ENCODE measurements at places on chromosomes 6 and 20. TPM values are rescaled to one million over a fixed set of nuclear protein-coding genes. Genes with fewer than 3 reads are reported as not detected.

- DNase-seq = peak; percentile 70
These were observed 332 bp downstream of the GRIK2 start for GRCh38 chr6:101393829-101394251.

DNA sequence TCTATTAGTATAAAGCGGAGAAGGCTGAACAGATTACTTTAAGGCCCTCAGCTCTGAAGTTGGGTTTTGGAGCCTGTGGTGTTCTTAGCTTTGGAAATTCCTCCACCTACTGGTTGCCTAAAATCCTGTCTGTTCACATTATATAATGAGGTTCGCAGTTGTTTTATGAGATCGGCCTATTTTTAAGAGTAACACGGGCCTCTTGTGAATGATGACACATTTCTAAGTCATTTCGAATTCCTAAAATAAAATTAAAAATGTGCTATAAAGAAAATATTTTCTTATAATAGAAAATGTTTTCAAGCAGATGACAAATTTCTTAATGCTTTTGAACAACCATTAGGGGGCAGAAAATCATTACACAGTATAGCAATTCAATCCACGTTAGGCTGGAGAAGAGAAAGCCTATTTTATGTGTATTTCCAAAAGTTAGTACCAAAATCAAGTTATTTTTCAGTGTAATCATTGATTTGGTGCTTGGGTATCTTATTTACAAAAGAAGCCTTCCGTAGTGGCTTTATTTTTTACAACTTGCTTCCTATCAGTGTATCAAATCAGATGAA, 15.8 kb upstream of the FAM8A1 start:
- DNase-seq = peak; percentile 89

DNA sequence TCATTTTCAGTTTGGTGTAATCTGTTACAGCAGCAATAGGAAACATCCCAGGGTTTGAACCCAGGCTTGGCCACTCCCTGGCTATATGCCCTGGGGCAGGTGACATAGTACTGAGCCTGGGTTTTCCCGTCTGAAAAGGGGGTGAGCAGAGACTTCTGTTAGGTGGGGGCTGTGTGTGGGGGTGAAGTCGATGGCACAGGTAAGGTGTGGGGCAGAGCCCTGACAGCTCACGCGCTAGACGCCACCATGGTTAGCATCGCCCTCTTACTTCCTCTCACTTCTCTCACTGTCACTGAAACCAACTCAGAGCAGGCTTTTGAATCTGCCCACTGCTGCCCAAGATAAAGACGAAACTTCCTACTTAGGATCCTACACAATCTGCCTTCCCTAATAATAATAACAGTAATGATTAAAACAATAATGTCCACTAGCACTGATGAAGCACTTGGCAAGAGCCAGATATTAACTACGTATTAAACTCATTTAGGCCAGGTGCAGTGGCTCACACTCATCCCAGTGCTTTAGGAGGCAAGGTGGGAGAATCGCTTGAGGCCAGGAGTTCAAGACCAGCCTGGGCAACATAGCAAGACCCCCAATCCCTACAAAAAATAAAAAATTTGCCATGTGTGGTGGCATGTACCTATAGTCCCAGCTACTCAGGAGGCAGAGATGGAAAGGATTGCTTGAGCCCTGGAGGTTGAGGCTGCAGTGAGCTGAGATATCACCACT, 117.9 kb upstream of the PTPN1 start:
- DNase-seq = no peak

- DNase-seq = no peak
These were observed 1262.5 kb upstream of the CITED2 start for GRCh38 chr6:140636908-140637402.

GRCh38 chr6:30357678-30358540, 13.0 kb downstream of the RPP21 start:
- peak; percentile 70 for DNase-seq

GRCh38 chr6:4295058-4295782, 159.8 kb upstream of the ECI2 start:
- DNase-seq = no peak

The LAMA4 gene
- total RNA-seq = 65.7 TPM

The PROCR gene
- 3.5 TPM for total RNA-seq

DNA sequence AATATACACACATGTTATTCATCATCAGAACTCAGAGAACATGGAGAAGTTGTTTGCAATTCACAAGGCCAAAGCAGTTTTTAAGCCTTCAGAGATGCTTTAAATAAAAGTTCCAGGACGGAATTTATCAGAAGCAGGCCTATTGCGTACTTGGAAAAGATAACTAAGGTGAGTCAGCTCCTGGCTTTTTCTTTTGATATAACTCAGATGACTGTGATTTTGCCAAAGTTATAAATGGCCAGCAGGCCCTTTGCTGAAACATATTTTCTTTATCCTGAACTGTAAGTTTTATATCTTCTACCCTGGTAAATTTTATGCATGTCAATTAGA, 55.0 kb upstream of the PLCB1 start:
- DNase-seq = no peak

- DNase-seq = no peak
These were observed 84.1 kb downstream of the TNFAIP3 start for GRCh38 chr6:137951064-137951597.

The TMX4 gene
- 22.6 TPM for total RNA-seq

- DNase-seq = no peak
These were observed 510.8 kb upstream of the BTBD3 start for GRCh38 chr20:11406877-11407276.

DNA sequence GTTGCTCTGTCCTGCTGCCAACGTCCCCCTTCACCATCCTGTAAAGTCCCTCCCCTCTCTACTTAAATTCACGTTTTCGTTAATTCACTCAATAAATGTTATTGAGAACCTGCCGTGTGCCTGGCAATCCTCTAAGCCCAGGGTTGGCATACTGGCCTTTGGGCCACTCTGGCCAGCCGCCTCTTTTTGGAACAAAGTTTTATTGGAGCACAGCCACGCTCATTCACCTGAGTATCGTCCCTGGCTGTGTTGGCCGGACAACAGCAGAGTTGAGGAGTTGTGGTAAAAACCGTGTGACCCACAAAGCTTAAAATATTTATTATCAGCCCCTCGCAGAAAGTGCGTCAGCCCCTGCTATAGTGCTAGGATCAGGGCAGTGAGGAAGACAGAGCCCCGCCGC, 54.7 kb upstream of the TMEM181 start:
- DNase-seq = no peak

DNA sequence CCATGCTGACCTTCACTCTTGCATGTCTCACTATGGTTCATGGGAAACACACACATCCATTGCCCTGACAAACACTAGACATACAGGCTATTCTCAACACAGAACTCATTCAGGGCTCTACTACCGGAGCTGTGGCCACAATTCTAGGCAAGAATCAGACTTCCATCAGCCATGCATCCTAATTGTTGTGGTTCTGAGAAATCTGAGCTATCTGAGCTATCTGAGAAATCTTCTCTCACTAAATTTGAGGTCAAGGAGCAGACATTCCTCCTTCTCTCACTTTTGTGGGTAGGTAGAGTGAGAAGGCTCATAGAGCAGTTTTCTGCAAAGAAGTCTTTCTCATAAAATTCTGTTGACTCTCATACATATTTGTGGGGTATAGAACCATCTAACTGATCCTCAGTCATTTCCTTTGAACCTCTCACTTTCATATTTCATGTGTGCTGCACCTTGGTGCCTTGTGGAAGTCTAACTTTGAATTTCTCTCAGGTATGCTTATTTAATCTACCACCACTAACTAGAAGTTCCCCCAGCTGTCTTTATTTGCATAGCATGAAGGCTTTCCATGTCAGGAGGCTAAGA, 43.6 kb downstream of the ADGRF1 start:
- no peak for DNase-seq

GRCh38 chr6:110114004-110114403, 65.5 kb downstream of the WASF1 start:
- no peak for DNase-seq

The KCNQ5 gene
- total RNA-seq = 3.6 TPM

The OR12D3 gene
- total RNA-seq = not detected

The CGA gene
- not detected for total RNA-seq

DNA sequence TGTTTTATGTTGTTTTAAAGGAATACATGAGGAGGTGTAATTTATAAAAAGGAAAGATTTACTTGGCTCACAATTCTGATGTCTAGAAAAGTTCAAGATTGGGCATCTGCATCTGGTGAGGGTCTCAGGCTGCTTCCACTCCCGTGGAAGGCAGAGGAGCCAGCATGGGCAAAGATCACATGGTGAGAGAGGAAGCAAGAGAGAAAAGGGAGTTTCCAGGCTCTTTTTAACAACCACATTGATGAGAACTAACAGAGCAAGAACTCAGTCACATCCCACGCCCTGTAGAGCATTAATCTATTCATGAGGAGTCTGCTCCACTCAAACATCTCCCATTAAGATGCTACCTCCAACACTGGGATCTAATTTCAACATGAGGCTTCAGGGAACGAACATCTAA, 1666.3 kb downstream of the HACE1 start:
- DNase-seq = no peak

DNA sequence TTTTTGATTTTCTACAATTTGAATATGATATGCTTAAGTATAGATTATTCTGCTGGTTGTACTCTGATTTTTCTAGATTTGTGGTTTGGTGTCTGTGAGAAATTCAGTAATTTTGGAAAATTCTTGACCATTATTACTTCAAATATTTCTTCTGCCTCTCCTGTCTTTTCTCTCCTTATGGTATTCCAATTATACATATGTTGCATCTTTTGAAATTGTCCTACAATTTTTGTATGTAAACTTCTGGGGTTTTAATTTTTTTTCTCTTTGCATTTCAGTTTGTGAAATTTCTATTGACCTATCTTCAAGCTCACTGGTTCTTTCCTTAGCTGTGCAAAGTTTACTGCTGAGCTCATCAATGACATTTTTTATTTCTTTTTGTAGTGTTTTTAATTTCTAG, 534.4 kb upstream of the SLC35B3 start:
- DNase-seq = no peak

DNA sequence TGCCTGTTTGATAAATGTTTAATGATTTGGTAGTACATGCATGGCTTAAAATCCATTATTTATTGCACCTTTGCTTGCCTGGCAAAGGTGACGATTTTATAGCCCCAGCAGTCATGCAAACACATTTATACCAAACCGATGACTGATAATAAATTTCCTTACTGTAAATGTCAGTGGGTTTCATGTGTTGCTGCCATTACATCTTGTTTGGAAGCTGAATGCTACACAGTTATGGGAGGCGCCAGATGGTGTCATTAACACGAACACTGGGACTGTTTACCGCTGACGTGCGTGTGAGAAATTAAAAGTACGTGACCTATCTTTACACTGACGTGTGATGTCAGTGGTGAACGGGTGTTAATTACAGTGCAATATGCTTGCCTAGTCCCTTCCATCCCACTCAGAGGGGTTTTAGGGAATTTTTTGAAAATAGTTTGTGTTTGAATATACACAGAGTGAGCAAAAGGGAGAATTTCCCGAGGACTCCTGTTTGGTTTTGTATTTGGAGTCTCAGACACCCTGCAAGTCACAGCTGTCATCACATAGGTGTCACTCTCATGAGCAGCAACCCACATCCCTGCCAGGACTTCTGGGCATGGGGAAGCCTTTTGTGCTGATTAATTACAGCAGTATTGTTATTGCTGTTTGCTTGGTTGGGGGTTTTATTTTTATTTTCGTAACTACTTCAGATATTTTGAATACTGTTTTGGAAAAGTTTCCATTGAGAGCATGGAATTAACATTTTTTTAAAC, 151.8 kb upstream of the INSM1 start:
- DNase-seq = no peak

The SMLR1 gene
- not detected for total RNA-seq

- DNase-seq = peak; percentile 50
These were observed 14.4 kb upstream of the FOXO3 start for GRCh38 chr6:108546079-108547049.

DNA sequence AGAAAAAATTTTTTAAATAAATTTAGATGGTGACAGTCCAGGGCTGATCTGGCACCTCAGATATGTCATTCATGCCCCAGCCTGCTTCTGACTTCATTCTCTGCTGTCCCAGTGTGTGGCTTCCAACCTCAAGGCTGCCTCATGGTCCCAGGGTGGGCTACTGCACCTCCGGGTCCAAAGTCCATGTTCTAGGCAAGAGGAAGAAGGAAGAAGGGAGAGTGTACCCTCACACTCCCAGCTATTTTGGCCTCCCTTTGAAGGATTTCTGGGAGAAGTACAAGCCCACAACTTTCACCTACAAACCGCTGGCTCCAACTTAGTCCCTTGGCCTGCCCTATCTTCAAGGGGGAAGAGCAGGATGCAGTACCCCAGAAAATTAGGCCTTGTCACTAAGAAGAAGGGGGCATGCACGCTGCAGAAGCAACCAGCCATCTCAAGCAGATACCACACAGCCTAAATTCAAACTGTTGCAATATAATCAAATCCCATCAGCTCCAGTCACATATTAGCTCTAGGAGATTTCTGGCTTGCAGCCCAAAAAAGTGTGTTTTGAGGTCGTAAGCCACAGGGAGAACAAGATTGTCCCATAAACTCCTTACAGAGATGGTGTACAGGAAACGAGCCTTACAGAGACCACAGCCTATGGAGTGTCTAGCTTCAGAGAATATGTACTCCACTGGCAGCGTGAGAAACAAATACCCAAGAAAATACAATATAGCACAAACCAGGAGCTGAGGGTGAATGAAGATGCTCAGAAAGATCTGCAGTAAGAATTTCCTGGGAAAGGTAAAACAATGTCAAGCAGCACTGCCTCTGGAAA, 906 bp upstream of the BTN3A2 start:
- peak; percentile 32 for DNase-seq

DNA sequence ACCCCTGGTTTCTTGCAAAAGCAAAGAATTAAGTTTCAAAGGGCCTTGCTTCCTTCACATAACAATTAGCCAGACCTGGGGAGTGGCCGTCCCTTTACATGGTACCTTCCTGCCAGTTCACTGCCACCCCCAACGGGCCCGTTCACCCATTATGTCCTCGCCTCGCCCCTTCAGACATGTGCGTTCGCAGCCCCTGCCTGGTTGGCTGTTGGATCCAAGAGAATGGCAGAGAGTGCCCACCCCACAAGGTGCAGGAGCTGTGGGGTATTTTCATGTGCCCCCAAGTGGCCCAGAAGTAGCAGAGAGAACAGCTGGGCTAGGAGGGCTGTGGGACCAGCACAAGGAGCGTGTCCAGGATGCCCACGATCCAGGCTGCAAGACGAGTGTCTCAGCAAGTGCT, 422.9 kb upstream of the SULF2 start:
- DNase-seq = no peak

Measured in myocyte (in vitro differentiated cells).